Naive thymus-derived CD8-positive, alpha-beta T cell (primary cell): ENCODE measurements at places on chromosomes 11 and 22. TPM values are rescaled to one million over a fixed set of nuclear protein-coding genes. Genes with fewer than 3 reads are reported as not detected.

The SHANK2 gene
- total RNA-seq: not detected

The TMEM258 gene
- 84.4 TPM for total RNA-seq

The SMIM35 gene
- total RNA-seq: 0.70 TPM

The MAJIN gene
- 1.9 TPM for total RNA-seq

DNA sequence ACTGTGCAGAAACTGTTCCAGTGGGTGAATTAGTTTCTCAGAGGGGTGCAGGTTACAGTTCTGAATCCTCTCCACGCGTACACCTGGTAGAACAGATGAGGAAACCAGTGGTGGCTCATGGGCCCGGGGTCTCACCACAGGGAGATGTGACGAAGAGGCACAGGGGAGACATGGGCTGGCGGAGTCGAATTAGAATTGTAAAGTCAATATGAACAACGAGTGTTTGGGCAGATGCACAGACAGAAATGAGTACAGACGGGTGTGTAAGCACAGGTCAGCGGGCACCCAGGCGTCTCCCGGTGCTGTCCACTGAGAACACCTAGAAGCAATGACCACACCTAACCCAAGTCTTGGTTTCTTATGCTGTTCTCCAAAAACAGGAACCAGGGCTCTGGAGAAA lies 41.8 kb downstream of the GNB1L start:
- peaks cover 17% of the 10 kb centered on the region for H3K4me1 ChIP-seq
- H3K27me3 ChIP-seq: no peaks in the 10 kb centered on the region
- no peak overlapping the region for H3K27ac ChIP-seq
- H3K4me3 ChIP-seq: no peak overlapping the region
- peaks cover 18% of the 10 kb centered on the region for H3K36me3 ChIP-seq

DNA sequence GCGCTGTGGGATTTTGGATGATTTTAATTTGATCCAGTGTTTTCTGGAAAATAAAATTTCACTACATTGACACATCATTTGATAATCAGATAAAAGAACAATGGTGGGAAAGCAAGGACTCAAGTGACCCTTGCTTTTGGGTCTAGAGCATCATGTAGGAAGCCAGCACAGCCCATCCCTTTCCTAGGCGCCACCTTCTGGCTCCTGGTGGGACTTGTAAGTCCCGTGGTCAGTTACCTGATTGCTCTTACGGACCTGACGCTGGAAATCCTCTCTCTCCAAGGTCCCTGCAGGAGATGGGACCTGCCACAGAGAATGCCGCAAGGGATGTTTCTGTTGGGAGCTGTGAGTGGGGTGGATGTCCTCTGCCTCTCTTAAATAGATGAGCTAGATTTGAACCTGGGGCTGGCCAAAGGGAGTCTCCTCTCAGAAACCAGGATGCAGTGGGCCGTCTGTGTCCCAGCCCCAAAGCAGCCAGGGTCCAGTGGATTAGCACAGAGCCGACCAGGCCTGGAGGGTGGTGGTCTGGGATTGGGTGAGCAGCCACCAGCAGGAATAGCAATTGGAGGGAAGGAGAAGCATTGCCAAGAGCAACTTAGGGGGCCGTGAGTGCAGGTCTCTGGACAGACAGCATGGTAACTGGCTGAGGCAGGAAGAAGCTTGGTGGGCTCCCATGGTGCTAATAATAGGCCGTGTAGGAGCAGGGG lies 21.7 kb downstream of the TIMP3 start:
- no peak for DNase-seq
- H3K27ac ChIP-seq: no peak overlapping the region
- H3K4me1 ChIP-seq: no peaks in the 10 kb centered on the region
- H3K27me3 ChIP-seq: no peaks in the 10 kb centered on the region
- no peak overlapping the region for H3K4me3 ChIP-seq

- H3K4me3 ChIP-seq: no peak overlapping the region
- DNase-seq: no peak
- H3K27ac ChIP-seq: no peak overlapping the region
- H3K4me1 ChIP-seq: no peaks in the 10 kb centered on the region
- H3K36me3 ChIP-seq: no peaks in the 10 kb centered on the region
Observed at GRCh38 chr11:64095949-64096348, 60.2 kb downstream of the FLRT1 start.

DNA sequence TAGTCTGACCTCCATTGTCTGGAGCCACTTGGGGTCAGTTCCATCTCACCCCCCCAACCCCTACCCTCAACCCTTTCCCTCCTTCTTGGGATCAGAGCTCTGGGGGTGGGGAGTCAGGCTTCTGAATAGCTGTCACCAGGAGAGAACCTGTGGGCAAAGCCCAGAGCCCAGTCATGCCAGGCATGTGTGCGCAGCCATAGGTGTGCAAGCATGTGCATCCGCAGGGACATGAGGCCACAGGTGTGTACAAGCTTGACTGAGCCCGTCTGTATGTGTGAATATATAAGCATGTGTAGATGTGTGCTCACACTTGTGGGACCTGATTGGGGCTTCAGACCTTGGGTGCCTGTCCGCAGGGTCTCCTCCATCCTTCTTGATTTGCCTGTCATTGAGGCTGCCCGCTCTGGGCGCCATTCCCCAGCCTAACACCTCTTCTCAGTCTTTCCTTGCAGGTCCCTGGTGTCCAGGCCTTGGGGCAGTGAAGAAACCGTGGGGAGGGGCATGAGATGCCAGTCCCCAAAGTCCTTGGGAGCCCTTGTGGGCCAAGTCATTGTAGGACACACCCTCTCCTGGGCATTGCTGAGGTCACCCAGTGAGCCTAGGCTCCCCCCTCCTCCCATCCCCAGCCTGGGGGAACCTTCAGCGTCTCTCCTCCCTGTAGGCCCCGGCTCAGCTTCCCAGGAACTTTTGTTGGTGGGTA lies 9.0 kb downstream of the ATG16L2 start:
- no peak overlapping the region for H3K4me3 ChIP-seq
- no peaks in the 10 kb centered on the region for H3K27me3 ChIP-seq
- peaks cover 35% of the 10 kb centered on the region for H3K4me1 ChIP-seq
- H3K36me3 ChIP-seq: peaks cover 8% of the 10 kb centered on the region
- peak overlapping the region; percentile 75 for H3K27ac ChIP-seq

DNA sequence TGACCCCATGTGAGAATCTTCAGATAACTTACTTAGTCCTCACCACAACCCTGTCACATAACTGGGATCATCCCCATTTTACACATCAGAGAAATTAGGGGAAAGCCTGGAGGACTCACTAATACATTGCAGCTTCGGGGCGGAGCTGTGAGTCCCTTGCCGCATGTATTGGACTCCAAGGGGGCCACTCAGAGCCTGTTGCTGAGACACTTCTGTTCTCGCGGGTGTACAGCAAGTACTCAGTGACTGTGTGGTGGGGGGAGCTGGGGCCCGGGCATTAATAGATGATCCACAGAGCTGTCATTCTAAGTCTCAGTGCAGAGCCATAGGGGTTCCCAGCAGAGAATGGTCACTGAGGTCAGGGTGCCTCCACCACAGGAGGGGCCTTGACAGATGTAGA lies 13.5 kb downstream of the OAF start:
- no peak overlapping the region for H3K4me3 ChIP-seq
- H3K4me1 ChIP-seq: peaks cover 14% of the 10 kb centered on the region
- H3K36me3 ChIP-seq: no peaks in the 10 kb centered on the region
- no peak overlapping the region for H3K27ac ChIP-seq
- no peaks in the 10 kb centered on the region for H3K27me3 ChIP-seq
- DNase-seq: no peak

DNA sequence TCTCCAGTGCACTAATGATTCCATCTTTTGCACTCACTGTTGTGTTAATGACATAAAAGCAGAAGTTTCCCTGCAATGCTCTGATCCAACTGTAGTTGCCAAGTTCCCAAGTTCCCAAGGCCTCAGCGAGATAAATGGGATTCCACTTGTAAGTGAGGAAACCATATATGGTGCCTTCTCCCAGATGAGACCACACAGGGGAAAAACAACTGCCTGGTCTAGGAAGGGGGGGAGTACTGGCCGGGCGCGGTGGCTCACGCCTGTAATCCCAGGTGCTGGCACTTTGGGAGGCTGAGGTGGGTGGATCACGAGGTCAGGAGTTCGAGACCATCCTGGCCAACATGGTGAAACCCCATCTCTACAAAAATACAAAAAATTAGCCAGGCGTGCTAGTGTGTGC lies 23.3 kb upstream of the RELA start:
- no peak for DNase-seq
- no peaks in the 10 kb centered on the region for H3K27me3 ChIP-seq
- H3K27ac ChIP-seq: no peak overlapping the region
- H3K4me3 ChIP-seq: no peak overlapping the region
- H3K36me3 ChIP-seq: no peaks in the 10 kb centered on the region
